ENCODE measurements at places on chromosomes 12 and 14.
A peak's percentile ranks its signal among the peaks of the same experiment; 100 is the strongest.

DNA sequence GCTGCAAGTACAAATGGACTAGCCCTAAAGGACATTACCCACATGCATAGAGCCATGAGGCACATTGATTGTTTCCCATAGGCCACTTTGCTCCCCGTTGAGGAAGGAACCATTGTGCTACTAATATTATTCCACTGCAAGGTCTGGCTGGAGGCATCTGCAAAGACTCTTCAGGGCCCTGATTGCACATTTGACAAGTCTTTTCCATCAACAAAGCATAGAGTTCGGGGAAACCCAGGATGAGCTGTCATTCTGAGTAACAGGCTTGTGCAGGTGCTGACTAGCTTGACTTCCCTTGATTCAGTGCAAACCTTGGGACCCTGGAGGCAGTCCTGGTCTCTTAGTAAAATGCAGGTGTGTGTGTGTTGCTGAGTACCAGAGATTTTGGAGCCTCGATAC, 73.8 kb downstream of the SUSD6 start:
- H3K36me3 ChIP-seq: peaks cover 14% of the 10 kb centered on the region
- peak; percentile 64 for DNase-seq
- H3K4me1 ChIP-seq: peaks cover 75% of the 10 kb centered on the region
- H3K4me3 ChIP-seq: peak overlapping the region; percentile 13
- no peaks in the 10 kb centered on the region for H3K27me3 ChIP-seq

GRCh38 chr14:91893007-91893406, 25.7 kb upstream of the TC2N start:
- DNase-seq: peak; percentile 30
- H3K27ac ChIP-seq: no peak overlapping the region
- no peaks in the 10 kb centered on the region for H3K36me3 ChIP-seq
- peaks cover 44% of the 10 kb centered on the region for H3K4me1 ChIP-seq

GRCh38 chr12:65620046-65620445, 204.2 kb upstream of the HMGA2 start:
- no peaks in the 10 kb centered on the region for H3K36me3 ChIP-seq
- peaks cover 21% of the 10 kb centered on the region for H3K27me3 ChIP-seq
- no peak for DNase-seq
- H3K27ac ChIP-seq: no peak overlapping the region
- peaks cover 6% of the 10 kb centered on the region for H3K4me1 ChIP-seq

DNA sequence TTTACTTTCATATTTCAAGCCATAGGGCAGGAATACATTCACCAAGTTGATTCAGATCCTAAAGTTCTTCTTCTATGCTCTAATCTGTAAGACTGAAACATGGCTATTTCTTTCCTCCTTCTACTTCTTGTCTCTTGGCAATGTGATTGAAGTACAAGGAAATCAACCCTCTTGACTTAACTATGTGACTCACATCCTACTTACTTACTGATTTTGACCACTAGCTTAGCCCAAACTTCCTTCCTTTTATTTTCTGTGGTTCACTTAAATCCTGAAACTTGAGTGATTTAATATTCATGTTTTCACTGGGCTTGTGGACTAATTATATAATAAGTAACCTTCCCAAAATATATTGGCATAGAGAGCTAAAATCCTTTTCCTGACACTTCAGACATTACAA, 111.2 kb upstream of the NOVA1 start:
- no peak for DNase-seq
- H3K27me3 ChIP-seq: no peaks in the 10 kb centered on the region
- no peak overlapping the region for H3K27ac ChIP-seq
- H3K4me1 ChIP-seq: no peaks in the 10 kb centered on the region

GRCh38 chr12:12334367-12335040, 15.5 kb downstream of the MANSC1 start:
- H3K4me1 ChIP-seq: peaks cover 20% of the 10 kb centered on the region
- peak; percentile 72 for DNase-seq
- no peak overlapping the region for H3K4me3 ChIP-seq
- H3K36me3 ChIP-seq: no peaks in the 10 kb centered on the region

GRCh38 chr14:44812672-44813071, 149.1 kb downstream of the KLHL28 start:
- H3K4me3 ChIP-seq: no peak overlapping the region
- no peak for DNase-seq
- H3K4me1 ChIP-seq: no peaks in the 10 kb centered on the region
- no peaks in the 10 kb centered on the region for H3K36me3 ChIP-seq

- no peaks in the 10 kb centered on the region for H3K27me3 ChIP-seq
- H3K4me1 ChIP-seq: peaks cover 27% of the 10 kb centered on the region
- no peaks in the 10 kb centered on the region for H3K36me3 ChIP-seq
- no peak overlapping the region for H3K4me3 ChIP-seq
- H3K27ac ChIP-seq: no peak overlapping the region
Observed at GRCh38 chr12:93092649-93092945, 163.5 kb upstream of the EEA1 start.

GRCh38 chr14:106657460-106657859, 1131.1 kb downstream of the TMEM121 start:
- peaks cover 23% of the 10 kb centered on the region for H3K4me1 ChIP-seq
- H3K4me3 ChIP-seq: no peak overlapping the region
- no peak overlapping the region for H3K27ac ChIP-seq

DNA sequence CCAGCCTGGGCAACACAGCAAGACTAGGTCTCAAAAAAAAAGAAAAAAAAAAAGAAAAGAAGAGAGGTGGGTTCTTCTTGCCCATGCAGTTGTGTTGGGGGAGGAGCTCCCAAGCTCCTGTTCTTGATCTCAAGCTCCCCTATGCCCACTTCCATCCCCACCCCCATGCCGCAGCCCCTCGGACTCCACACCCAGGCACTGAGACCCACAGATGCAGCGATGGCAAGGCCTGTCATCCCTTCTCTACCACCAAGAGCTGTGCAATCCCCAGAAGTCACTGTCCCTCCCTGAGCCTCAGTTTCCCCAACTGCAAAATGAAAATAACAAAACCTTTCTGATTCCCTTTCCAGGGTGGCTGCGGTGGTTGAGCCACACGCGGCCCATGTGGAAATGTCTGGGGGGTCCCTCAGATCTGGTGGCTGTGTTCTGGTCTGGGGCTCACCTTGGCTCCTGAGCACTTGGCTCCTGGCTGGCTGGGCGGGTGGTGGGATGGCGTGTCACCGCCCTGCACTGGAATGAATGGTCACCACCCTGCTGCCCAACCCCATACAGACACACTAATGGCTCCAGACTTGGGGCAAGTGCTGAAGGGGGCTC, 22.6 kb upstream of the KIF26A start:
- peaks cover 28% of the 10 kb centered on the region for H3K27me3 ChIP-seq
- H3K36me3 ChIP-seq: no peaks in the 10 kb centered on the region
- H3K27ac ChIP-seq: no peak overlapping the region
- H3K4me3 ChIP-seq: peak overlapping the region; percentile 17
- no peak for DNase-seq
- no peaks in the 10 kb centered on the region for H3K4me1 ChIP-seq

DNA sequence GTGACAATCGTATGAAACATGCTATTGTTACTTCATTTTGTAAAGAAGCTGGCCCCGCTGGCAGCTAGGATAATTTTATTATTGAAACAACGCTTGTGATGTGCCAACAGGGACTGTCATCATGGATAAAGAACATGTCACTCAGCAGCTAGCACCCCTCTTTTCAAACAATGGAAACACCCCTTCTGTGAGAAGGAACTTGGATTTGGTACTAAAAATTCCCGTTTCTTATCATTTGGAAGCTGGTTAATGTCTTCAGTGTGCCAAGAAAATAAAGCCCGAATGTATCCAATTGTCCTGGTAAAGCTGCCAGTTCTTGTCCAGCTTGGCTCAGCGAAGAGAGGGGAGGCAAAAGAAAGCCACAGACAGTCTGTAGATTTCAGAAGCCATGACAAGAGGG, 186.6 kb downstream of the PHLDA1 start:
- H3K4me1 ChIP-seq: peaks cover 7% of the 10 kb centered on the region
- H3K27ac ChIP-seq: no peak overlapping the region
- no peak overlapping the region for H3K4me3 ChIP-seq

DNA sequence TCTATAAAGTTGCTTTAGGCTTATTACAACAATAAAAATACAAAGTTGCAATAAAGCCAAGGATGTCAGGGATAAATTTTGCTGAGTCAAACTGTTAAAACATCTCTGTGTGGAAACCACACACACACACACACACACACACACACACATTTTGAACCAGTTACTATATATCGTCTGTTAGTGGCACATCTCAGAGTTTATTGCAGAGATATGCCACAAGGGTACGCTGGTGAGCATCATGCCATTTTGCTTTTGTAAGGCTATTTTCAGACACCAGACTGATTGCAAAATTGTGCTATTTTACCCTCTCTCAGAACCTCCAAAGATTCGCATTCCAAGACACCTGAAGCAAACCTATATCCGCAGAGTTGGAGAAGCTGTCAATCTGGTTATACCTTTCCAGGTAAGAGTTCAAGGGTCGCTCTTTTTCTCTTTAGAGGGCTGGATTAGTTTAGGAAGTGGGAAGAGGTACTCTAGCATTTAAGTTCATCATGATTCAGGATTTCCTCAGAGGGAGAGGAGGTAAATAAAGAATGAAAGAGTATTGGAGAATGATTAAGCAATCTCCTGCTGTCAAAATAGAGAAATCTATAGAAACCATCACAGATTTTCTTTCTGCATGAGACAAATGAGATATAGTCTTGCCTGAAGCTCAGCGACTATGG, 27.3 kb upstream of the CHPT1 start:
- peaks cover 19% of the 10 kb centered on the region for H3K4me1 ChIP-seq
- no peaks in the 10 kb centered on the region for H3K36me3 ChIP-seq
- peak; percentile 26 for DNase-seq

- peaks cover 20% of the 10 kb centered on the region for H3K4me1 ChIP-seq
- H3K36me3 ChIP-seq: no peaks in the 10 kb centered on the region
- no peak for DNase-seq
- H3K4me3 ChIP-seq: no peak overlapping the region
- no peaks in the 10 kb centered on the region for H3K27me3 ChIP-seq
Observed at GRCh38 chr12:92995258-92995903, 66.3 kb upstream of the EEA1 start.

DNA sequence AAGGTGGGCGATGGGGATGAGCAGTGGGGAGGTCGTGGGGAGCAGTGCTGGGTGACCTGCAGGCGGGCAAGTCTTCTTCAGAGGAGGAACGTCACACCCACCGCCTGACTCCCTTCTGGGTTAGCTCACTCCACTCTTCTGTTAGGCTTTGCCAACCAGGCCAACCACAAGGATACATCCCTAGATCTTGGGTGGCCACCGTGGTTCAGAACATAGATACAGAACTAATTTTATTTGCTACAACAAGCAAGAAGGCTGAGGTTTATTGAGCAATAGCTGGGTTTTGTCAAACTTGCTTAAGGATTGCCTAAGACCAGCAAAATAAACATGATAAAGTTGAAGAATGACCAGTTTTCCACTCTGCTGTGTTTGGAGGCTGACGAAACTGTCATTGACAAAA, 109.4 kb downstream of the DACT1 start:
- no peaks in the 10 kb centered on the region for H3K27me3 ChIP-seq
- H3K4me1 ChIP-seq: peaks cover 13% of the 10 kb centered on the region
- DNase-seq: no peak
- H3K36me3 ChIP-seq: no peaks in the 10 kb centered on the region

DNA sequence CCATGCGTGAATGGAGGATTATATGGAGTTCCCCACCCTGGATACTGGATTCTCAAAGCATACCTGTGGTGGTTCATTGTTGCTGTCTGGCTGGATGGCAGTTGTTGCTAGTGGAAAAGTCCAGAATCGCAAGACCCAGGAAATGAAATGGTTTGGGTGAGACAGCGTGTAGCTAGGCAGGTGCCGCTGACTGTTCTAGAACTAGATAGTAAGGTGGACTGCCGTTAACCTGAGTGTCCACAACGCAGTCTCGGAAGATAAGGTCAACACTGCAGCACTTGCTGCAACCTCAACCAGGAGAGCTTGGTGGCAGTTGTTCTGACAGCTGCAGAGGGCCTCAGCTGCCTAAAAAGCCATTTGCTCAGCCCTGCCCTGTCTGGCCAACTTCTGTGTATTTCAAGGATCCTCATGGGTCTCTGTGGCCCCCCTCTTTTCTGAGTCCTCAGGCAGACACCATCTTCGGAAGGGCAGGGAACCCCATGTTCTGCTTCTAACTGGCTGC, 15.5 kb upstream of the IRF2BPL start:
- H3K4me3 ChIP-seq: peak overlapping the region; percentile 54
- H3K4me1 ChIP-seq: peaks cover 73% of the 10 kb centered on the region
- H3K27ac ChIP-seq: peak overlapping the region; percentile 80
- H3K27me3 ChIP-seq: peaks cover 2% of the 10 kb centered on the region
- no peak for DNase-seq
- no peaks in the 10 kb centered on the region for H3K36me3 ChIP-seq

GRCh38 chr12:49092086-49092815, 2.4 kb downstream of the DHH start:
- H3K27me3 ChIP-seq: peaks cover 61% of the 10 kb centered on the region
- no peak overlapping the region for H3K27ac ChIP-seq
- peak; percentile 70 for DNase-seq
- peak overlapping the region; percentile 8 for H3K4me3 ChIP-seq

GRCh38 chr14:74905595-74906142, 17.4 kb downstream of the RPS6KL1 start:
- H3K4me1 ChIP-seq: peaks cover 4% of the 10 kb centered on the region
- H3K27me3 ChIP-seq: no peaks in the 10 kb centered on the region
- peak; percentile 88 for DNase-seq
- H3K27ac ChIP-seq: peak overlapping the region; percentile 59

GRCh38 chr12:41699658-41700057, 445.0 kb downstream of the GXYLT1 start:
- H3K27ac ChIP-seq: no peak overlapping the region
- H3K4me1 ChIP-seq: no peaks in the 10 kb centered on the region
- DNase-seq: no peak
- no peak overlapping the region for H3K4me3 ChIP-seq

DNA sequence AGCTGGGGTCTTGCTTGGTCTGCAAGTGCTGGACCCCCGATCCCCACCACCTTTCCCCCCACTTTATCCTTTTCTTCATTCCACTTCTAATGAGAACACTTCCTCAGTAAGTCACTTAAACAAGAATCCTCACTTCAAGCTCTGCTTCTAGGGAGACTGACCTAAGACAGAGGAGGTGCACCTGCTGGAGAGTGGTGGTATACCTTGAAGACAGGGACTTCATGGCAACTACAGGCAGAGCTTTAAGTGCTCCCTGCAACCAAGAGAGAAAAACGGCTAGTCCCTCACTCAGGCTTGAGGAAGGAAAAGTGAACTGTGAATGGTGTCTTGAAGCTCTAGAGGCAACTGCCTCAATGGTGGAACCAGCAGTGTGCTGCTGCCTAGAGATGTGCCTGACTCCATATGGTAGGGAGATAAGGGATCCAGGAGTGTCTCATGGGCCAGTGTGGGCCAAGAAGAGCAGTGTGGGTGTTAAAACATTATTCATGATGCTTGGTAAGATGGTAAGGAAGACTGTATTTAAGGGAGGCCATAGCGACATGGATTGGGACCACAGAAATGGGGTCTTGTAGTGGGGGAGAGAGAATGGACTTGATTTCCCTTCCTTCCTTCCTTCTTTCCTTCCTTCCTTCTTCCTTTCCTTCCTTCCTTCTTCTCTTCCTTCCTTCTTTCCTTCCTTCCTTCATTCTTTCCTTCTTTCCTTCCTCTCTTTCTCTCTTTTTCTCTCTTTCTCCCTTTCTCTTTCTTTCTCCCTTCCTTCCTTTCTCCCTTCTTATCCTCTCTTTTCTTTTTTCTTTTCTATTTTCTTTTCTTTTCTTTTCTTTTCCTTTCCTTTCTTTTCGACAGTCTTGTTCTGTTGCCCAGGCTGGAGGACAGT, 96.2 kb upstream of the NAP1L1 start:
- H3K27ac ChIP-seq: no peak overlapping the region
- no peak overlapping the region for H3K4me3 ChIP-seq
- peaks cover 22% of the 10 kb centered on the region for H3K4me1 ChIP-seq
- H3K36me3 ChIP-seq: no peaks in the 10 kb centered on the region
- peaks cover 34% of the 10 kb centered on the region for H3K27me3 ChIP-seq

- no peaks in the 10 kb centered on the region for H3K36me3 ChIP-seq
- peak overlapping the region; percentile 53 for H3K4me3 ChIP-seq
- H3K27ac ChIP-seq: peak overlapping the region; percentile 94
- no peaks in the 10 kb centered on the region for H3K27me3 ChIP-seq
- H3K4me1 ChIP-seq: peaks cover 67% of the 10 kb centered on the region
Observed at GRCh38 chr12:3972576-3972975, 99.4 kb upstream of the PARP11 start.

All from activated naive CD8-positive, alpha-beta T cell treated with anti-CD3 and anti-CD28 coated beads, Interleukin-2, amount 50 U/mL, for 24 hours (primary cell).